ENCODE measurements at places on chromosomes 12 and 14.

- no peak for DNase-seq
Measured at GRCh38 chr12:99695050-99695449, 47.5 kb downstream of the GARIN6 start.

GRCh38 chr12:127596891-127597290 lies 670.1 kb upstream of the TMEM132C start:
- DNase-seq: no peak

DNA sequence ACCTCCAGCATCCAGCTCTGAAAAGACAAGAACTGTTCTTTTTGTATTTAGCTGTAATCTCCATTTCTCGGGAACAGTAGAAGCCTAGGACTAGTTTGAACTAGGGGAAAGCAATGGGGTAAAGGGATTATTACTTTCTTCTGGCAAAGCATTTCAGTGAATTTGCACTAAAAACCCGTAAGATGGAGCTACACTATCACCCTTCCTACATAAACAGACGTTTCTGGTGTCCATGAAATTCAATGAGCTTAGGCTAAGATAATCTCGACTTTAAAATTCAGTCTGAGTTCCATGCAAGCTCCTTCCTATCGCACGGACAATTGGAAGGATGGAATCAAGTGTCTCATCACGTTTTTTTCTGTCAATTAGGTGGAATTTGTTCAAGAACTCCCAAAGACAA lies 24.0 kb downstream of the ACSM4 start:
- no peak for DNase-seq

DNA sequence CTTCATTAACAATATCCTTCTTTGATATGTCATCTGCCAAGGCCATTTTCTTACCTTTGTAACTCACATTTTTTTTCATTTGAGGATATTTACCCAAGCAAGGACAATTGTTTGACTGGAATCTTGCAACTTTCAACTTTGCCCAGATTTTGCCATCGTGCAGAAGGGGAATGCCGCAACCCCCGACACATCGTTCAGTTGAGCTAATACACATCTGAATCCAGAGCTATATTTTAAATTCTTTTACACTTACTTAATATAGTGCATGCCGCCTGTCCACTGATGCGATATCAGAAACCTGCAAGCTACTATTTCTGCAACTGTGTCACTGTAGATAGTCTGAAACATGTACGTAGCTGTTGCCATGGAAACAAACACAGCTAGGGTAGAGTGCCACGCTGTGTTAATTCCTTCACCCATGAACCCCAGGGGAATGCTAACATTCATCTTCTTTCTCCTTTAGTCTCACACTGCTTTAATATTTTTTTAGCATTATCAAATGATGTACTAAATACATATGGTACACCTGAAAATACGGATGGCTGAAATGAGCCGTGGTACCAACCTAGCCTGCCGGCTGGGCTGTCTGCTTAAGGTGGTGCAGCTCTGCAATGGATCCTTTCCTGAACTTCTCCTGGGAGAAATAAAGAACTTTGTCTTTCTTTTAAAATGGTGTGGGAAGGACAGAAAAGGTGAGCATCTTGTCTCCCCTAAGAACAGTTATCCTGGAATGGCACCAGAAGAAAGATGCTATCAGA lies 77.0 kb upstream of the FOXN3 start:
- DNase-seq: peak; percentile 77

- no peak for DNase-seq
Measured at GRCh38 chr14:25518364-25518763, 468.4 kb upstream of the STXBP6 start.
